ENCODE measurements at places on chromosomes 7 and 10. TPM values are rescaled to one million over a fixed set of nuclear protein-coding genes. Genes with fewer than 3 reads are reported as not detected.

PNLIPRP1 gene
- not detected for total RNA-seq

AKR1C3 gene
- 0.50 TPM for total RNA-seq

GIMAP6 gene
- 34.2 TPM for total RNA-seq

NYAP1 gene
- total RNA-seq, result 0.34 TPM

OR2A12 gene
- total RNA-seq, result not detected

TMEM184A gene
- total RNA-seq, result 0.14 TPM

STOX1 gene
- 0.64 TPM for total RNA-seq

MMRN2 gene
- total RNA-seq, result not detected

ATOH7 gene
- total RNA-seq, result not detected

BMPER gene
- total RNA-seq, result not detected

POU6F2 gene
- total RNA-seq, result not detected

DNA sequence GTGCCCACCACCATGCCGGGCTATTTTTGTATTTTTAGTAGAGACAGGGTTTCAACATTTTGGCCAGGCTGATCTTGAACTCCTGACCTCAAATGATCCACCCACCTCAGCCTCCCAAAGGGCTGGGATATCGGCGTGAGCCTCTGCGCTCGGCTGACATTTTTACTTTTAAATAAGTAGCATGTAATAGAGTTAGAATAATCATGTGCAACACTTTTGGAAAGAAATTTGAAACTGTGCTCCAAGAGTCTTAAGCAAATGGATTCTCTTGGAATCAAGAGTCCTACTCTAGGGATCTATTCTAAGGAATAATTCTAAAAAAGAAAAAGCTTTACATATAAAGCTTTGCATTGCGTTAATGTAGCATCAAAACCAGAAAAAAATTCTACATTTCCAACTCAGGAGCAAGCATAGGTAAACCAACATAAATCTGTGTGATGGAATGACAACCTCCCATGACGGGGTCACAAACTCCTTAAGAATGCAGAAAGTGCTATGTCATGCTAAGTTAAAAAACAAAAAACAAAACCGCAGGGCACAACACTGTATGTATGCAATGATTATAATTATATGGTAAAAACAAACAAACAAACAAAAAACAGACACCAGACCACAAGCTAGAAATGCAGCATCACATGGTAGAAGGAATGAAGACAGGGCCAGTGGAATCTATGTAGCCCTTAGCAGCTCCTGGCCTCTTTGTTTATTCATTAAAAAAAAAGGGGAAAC lies 98.7 kb downstream of the RNF216 start:
- no peak for DNase-seq

GRCh38 chr10:33535866-33536265 lies 201.4 kb upstream of the NRP1 start:
- no peak for DNase-seq

- no peak for DNase-seq
Observed at GRCh38 chr10:131749767-131750142, 151.1 kb upstream of the PPP2R2D start.

DNA sequence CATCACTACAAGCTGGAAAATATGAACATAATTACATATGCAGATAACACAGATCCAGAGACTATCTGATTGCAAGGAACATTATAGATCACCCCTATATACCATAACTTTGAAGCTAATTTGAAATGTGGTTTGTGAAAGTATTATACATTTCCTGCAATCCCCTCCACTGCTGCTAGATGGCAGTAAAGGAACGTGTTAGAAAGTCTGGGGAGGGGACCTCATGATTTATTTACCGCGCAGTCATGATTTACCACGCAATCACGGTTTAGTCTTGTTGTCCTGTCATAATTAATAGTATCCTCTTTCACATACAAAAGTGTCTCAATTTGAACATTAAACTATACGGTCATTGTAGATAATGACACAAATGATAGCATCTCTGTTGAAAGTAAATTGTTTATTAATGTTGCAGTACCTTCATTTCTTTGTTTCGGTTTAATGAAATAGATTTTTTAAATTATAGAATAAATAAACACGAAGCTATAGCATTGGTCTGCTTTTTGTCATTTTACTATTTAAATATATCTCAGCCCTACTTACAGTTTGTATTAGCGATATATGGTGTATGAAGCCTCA lies 145.3 kb upstream of the PRSS1 start:
- DNase-seq, result peak; percentile 34

GRCh38 chr10:42753126-42753506 lies 29.5 kb upstream of the BMS1 start:
- peak; percentile 78 for DNase-seq

GRCh38 chr10:13942035-13942434 lies 355.3 kb downstream of the PRPF18 start:
- DNase-seq, result peak; percentile 8

GRCh38 chr7:67301667-67302066 lies 305.0 kb downstream of the TYW1 start:
- DNase-seq, result no peak

GRCh38 chr7:124276005-124276622 lies 243.2 kb upstream of the TMEM229A start:
- DNase-seq, result no peak

DNA sequence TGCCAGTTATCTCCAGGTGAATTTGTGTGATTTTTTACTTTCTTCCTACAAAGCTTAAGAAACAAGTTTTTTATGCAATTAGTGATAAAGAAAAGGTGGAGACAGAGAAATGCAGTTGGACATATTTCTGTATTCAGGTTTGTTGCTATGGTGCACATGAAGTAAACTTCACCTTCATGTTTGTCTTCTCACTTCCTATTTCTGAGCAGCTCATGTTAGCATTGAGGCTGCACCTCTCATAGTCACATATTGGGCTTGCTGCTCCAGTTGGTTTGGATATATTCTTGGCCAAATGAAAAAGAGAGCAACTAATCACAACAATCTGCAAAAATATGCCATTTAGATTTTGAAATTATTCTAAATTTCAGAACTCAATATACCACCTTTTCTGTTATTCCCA lies 475.6 kb upstream of the ZWINT start:
- DNase-seq, result no peak

GRCh38 chr10:34814223-34814912 lies 728 bp downstream of the PARD3 start:
- no peak for DNase-seq

GRCh38 chr10:5549462-5550249 lies 24.9 kb downstream of the CALML3 start:
- no peak for DNase-seq

DNA sequence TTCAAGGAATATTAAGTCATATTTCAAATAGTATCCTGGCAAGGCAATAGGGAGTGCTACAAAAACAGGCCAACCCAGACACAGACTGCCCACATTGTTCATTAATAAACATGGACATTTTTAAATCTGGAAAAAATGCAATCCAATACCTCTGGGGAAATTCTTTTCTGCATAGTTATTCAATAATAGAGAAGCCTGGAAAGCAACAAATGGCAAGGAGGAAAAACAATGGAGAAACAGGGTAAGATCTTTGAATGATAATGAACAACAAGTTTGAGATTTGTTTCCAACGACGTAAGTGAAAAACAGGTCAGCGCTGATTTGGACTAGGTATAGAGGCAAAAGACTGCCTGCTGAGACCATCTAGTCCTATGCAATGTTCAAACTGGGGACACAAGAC lies 44.7 kb upstream of the ZNF800 start:
- no peak for DNase-seq

- no peak for DNase-seq
Observed at GRCh38 chr7:51607447-51607846, 290.8 kb upstream of the COBL start.

- no peak for DNase-seq
Observed at GRCh38 chr7:99422186-99422585, 13.4 kb downstream of the BUD31 start.

DNA sequence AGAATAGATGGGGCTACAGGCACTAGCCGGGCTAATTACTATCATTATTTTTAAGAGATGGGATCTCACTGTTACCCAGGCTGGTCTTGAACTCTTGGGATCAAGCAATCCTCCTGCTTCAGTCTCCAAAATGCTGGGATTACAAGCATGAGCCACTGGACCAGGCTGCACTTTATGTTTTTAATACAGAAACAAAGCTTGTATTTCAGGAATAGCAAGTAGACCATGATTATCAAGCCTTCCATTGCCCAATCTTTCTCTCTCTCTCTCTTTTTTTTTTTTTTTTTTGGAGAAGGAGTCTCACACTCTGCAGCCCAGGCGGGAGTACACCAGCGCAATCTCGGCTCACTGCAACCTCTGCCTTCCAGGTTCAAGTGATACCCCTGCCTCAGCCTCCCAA lies 75.4 kb downstream of the MDH2 start:
- no peak for DNase-seq

GRCh38 chr7:117530390-117530789 lies 50.6 kb downstream of the CFTR start:
- no peak for DNase-seq

- DNase-seq, result no peak
Observed at GRCh38 chr7:26637610-26638009, 226.8 kb downstream of the SKAP2 start.

DNA sequence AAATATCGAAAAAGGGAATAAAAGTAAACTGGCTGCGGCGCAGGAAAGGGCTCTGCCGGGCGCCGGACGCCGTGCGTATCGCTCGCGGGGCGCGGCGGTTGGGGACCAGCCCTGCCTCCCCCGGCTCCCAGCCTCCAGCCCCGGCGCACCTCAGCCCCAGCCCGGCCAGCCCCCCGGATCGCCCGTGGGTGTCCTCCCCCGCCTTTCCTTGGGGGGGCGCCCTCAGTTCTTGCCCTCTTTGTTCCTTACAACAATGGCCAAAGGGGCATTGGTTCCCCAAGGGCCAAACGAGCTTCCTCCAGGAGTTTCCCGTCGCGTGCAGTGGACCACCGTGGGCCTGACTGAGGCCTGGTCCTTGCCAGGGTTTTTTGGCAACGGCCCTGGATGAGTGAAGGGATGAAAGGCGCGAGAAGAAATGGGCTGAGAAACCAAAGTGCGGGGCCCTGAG lies 1.2 kb downstream of the MACROH2A2 start:
- DNase-seq, result peak; percentile 45

DNA sequence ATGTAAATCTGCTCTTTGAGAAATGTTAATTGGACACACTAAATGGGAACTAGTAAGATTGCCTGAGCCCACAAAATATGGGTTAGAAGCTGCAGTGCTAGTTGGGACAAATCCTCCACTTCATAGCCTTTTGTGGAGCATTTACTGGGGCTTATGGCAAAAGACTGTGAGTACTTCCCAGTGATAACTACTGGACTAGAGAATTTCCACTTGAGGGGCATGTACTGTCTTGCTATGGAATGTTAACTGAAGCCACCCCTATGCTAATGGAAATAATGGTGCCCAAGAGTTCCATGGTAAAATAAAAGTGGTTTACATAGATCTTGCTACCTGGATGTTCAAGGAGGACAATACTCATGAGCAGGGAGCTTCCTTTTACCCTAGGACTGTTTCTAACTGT lies 29.3 kb downstream of the AVL9 start:
- no peak for DNase-seq

DNA sequence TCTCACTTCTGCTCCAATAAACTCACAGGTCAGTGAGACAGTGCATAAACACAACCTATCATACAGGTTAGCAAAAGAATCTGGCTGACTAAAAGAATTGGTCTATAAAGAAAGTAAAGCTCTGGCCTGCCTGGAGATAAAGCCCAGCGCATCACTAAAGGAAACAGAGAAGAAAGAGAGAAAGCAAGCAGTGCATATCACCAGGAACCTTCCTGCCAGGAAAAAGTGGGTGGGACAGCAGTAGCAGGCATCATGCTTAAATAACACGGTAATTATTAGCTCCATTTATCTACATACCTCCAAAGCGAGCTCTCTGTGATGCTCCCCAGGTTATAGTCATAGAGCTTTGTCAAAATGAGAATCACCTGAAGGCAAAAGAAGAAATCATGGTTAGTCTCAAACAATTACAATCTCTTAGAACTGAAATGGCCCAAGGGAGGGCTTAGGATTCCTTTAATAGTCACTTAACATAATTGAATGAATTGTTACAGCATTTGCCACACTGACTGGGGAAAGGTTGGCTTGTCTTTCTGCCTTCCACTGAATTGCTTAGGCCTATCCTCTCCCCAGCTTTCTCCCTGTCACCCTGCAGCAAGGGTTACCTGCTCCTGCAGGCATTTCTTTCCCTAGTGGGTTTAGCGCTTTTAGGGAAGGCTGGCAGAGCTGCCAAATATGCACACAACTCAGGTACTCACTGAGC lies 208.1 kb downstream of the SORCS1 start:
- no peak for DNase-seq

GRCh38 chr7:57867884-57868701 lies 418.1 kb downstream of the ZNF716 start:
- no peak for DNase-seq

DNA sequence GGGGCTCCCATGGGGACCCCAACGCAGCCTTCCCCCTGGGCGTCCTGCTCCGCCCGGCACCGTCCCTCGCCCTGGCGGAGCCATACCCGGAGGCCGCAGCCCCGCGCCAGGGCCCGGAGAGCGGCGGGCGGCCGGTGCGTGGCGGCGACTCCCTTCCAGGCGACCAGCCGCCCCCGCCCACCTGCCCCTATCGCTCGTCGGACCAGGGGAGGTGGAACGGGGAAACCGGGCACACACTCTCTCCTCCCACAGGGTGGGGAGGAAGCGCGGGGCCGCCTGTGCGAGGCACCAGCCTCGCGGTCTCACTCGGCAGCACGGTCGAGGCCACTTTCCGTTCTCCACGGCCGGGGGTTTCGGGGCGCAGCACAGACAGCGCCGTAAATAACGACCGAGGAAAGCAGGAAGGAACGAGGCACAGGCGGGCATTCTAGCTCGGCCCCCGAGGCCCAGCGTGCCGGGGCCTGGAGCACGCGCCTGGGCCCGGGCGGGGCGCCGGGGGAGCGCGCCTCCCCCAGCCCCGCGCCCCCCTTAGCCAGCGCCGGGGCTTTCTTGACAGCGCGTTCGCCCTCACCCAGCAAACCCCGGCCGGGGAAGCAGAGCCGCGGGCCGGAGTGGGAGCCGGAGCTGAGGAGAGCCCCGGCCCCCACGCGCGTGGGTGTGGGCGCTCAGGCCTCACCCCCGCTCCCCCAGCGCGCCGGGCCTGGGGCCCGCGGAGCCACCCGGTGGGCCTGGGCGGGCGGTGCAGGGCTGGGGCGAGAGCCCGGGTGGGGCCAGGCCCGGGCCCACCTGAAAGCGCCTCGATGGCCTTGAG lies 936 bp downstream of the IGF2BP3 start:
- DNase-seq, result peak; percentile 38

GRCh38 chr10:119608316-119609155 lies 11.8 kb upstream of the TIAL1 start:
- DNase-seq, result peak; percentile 10

Measured in activated naive CD8-positive, alpha-beta T cell treated with anti-CD3 and anti-CD28 coated beads for 36 hours (primary cell).